ENCODE measurements at places on chromosomes 2 and 18. TPM values are rescaled to one million over a fixed set of nuclear protein-coding genes. Genes with fewer than 3 reads are reported as not detected.

Gene NCOA1
- total RNA-seq = 89.7 TPM

Gene INHBB
- 37.4 TPM for total RNA-seq

Gene COBLL1
- 119 TPM for total RNA-seq

Gene MERTK
- total RNA-seq = 18.9 TPM

Gene SH2D6
- total RNA-seq = 0.40 TPM

Gene SLC30A3
- total RNA-seq = not detected

Gene SPATA3
- not detected for total RNA-seq

Gene RAPGEF4
- total RNA-seq = 9.3 TPM
